ENCODE measurements at places on chromosomes 7 and 10. TPM values are rescaled to one million over a fixed set of nuclear protein-coding genes. Genes with fewer than 3 reads are reported as not detected.

DNA sequence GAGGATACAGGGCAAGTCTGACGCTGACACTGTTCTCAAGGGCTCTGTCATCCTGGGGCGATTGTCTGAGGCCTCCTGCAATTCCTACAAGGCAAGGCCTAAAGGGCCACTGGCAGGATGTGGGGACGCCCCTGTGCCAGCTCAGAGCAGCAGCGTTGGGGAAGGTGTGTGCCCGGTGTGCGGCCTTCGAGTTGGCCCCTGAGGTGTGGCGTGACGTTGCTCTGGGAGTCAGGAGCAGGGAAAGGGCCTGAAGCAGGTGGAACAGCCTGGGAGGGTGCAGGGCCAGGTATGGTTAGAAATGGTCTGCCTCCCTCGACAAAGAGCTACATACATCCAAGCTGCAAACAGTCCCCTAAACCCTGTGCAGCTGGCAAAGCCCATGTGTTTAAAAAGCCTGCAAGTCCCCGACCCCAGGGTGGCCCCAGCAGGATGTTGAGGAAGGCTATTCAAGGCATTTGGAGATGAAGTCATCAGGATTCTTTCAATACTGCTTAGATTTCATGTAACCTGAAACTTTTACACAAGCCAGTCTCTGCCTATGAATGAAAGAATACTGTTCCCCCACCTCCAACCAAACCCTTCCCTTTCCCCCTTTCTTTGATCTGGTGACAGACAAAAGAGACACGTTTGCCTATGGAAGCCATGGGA lies 142.5 kb upstream of the TNS3 start:
- DNase-seq, result peak; percentile 71

FAM237B gene
- not detected for total RNA-seq

DNA sequence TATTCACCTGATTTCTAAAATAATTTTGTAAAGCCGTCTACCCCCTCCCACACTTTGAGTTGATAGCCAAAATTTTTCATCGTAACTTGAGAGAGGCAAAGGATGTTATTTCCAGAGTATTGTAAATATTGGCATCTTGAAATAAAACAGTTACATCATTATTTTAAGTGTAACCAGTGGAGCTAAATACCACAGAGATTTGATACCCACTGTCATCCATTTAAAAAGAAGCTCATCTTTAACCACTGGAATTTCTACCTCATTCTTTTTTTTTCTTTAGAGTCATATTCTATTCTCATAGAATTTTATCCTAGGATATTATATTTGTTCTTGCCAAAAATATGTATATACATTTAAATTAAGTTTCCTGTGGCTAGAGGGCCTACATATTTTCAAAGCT lies 48.6 kb downstream of the CAMK1D start:
- DNase-seq, result no peak

PRKG1 gene
- total RNA-seq, result 12.9 TPM

DNA sequence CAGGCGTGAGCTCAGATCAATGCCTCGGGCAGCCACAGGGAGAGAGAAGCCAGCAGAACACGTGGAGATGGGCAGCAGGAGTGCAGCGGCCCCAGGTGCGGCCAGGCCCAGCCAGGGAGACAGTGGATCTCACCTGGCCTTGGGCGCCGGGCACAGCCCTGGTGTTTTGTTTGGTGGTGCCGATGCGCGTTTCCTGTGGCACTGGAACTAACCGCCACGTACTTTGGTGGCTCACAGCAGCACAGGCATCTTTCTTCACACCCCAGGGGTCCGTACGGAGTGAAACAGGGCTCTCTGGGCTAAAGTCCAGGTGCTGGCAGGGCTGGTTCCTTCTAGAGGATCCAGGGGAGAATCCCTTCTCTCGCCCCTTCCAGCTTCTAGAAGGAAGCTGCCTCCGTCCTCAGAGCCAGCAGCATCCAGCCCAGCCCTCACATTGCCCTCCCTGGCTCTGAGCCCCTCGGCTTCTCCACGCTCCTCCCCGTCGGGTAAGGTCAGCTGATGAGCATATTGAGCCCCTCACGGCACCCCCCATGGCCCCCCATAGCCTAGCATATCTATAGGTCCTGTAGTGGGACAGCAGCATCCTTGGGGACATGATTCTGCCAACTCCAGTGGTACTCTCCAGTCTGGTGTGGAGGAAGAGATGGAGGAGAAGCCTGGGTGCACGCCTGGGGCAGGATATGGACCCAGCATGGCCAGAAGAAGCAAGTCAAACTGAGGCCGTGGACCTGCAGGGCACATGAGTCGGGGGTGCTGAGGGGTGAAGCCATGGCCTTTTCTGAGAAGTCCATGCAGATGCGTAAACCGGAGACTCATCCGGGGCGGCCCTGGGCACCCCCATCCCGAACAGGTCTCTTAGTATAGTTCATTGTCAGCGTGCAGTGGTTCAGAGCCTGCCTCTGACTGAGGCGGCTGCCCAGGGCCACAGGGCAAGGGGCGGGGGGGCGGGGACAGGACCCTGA lies 43.4 kb upstream of the PPP2R2D start:
- DNase-seq, result peak; percentile 71

DNA sequence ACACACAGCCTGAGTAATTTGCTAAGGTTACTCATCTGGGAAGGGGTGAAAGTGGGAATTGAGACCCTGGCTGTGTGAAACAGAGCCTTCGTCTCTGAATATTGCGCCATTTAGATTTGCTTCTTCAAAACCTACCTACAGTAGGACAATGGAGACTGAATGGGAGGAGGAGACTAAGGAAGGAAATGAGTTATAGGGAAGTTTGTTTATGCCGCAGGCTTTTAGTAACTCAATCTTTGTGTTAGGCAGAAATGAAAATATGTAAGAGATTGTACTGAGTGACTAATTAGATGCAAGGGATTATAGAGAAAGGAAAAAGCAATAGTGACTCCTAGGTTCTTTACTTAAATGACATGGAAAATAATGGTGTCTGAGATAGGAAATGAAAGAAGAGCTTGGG lies 80.2 kb downstream of the KCND2 start:
- no peak for DNase-seq

TMEM196 gene
- total RNA-seq, result 2.5 TPM

TWIST1 gene
- 7.1 TPM for total RNA-seq

TMEM26 gene
- total RNA-seq, result 1.4 TPM

- no peak for DNase-seq
Observed at GRCh38 chr10:55704950-55705349, 656.1 kb downstream of the ZWINT start.

GRCh38 chr7:66751945-66752344 lies 11.4 kb downstream of the RABGEF1 start:
- DNase-seq, result no peak
